ENCODE measurements at places on chromosomes 4 and X.

GRCh38 chr4:139550724-139551429 lies 5.1 kb downstream of the SETD7 start:
- no peak for DNase-seq

GRCh38 chr4:186701273-186701672 lies 22.4 kb downstream of the FAT1 start:
- DNase-seq: no peak

GRCh38 chr4:144223661-144224060 lies 83.1 kb upstream of the GYPA start:
- no peak for DNase-seq

GRCh38 chr4:31657859-31658570 lies 937.8 kb downstream of the PCDH7 start:
- DNase-seq: no peak

- no peak for DNase-seq
Observed at GRCh38 chr4:38133711-38134480, 173.7 kb downstream of the PTTG2 start.

DNA sequence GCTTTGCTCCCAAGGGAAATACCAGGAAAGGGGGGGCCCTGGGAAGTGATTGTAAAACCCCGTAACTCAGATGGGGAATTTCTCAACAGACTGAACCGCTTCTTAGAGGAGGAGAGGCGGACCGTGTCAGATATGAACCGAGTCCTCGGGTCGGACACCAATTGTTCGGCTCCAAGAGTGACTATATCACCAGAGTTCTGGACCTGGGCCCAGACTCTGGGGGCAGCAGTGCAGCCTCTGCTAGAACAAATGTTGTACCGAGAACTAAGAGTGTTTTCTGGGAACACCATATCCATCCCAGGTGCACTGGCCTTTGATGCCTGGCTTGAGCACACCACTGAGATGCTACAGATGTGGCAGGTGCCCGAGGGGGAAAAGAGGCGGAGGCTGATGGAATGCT lies 1.0 kb downstream of the PNMA3 start:
- no peak for DNase-seq

GRCh38 chr4:26323821-26324220 lies 3.0 kb downstream of the RBPJ start:
- no peak for DNase-seq

DNA sequence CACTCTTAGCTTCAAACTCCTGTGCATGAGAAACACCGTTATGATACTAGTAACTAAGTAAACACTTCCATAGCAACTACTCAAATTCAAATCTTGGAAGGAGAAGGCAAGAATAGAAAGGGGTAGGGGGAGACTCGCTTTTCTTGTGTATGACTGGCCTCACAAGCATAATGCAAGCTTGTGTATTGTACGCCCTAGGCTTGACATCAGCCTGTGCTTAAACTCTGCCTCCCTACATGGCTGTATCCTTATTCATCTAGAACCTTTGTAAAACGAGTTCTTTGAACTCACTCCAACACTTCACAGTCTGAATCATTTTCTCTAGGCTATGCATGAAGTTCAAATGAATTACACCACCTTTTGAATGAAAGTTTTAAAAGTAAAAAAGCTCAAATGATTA lies 1071.2 kb upstream of the ADGRL3 start:
- no peak for DNase-seq

- DNase-seq: no peak
Observed at GRCh38 chr4:145083891-145084605, 13.9 kb downstream of the ANAPC10 start.

- no peak for DNase-seq
Observed at GRCh38 chr4:8617486-8618040, 25.0 kb downstream of the CPZ start.

DNA sequence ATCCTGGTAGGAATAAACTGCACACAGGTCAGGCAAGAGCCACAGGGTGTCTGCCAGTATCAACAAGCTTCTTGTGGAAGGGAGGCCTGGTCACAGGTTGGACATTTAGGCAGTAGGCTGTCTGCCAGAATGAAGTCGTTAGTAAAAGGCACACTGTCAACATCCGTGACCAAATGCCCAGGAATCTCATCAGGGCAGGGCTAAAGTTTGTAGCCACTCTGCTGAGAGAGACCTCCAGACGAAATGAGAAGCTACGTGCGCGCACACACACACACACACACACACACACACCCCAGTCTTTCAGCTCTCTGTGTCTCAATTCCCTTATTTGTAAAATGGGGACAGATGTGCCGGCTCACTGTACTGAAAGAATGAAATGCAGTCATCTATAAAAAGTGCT lies 408.7 kb upstream of the ZFP42 start:
- DNase-seq: no peak

- no peak for DNase-seq
Observed at GRCh38 chr4:2125831-2126230, 66.7 kb downstream of the NAT8L start.

DNA sequence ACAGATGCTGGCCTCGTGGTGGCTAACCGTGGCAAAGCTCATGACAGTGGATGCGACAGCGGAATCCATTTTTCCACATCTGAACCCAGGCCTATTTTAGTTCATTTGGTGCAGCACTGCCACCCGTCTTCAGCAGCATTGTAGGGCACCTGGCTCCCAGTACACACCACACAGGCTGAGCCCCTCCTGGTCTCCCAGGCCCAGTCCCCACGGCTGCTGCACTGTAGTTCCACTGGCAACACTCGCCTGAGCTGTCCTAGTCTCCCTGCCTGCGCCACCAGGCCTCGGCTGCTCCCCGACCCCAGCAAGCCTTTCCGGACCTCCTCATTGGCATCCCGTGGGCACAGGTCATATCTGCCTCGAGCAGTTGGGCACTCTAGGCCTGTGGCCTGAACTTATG lies 76.2 kb downstream of the MTMR1 start:
- no peak for DNase-seq

- no peak for DNase-seq
Observed at GRCh38 chr4:99275050-99275449, 15.7 kb downstream of the ADH1A start.

GRCh38 chrX:106932492-106932923 lies 12.3 kb downstream of the CLDN2 start:
- DNase-seq: no peak

- DNase-seq: peak; percentile 6
Observed at GRCh38 chrX:103215425-103215991, 600 bp downstream of the BEX4 start.

GRCh38 chr4:5378002-5378401 lies 326.7 kb downstream of the STK32B start:
- DNase-seq: no peak

DNA sequence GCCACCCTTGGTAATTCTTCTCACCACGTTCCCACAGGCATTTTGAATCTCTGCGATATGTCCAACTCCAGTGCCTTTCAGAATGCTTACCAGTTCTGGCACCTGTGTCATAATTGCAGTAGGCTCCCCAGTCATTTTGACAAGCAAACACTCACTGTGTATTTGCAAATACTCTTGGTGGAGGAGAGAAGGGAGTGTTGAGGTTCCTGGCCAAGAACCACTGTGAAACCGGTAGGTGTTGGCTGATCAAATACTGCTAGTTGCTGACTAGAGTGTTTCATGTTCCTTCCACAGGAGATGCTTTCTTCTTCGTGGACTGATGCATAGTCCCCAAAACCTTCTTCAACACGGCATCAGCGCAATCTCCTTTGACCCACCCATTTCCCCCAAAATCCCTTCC lies 16.0 kb upstream of the NLGN4X start:
- no peak for DNase-seq

- no peak for DNase-seq
Observed at GRCh38 chr4:172096786-172097185, 283.6 kb downstream of the GALNTL6 start.

DNA sequence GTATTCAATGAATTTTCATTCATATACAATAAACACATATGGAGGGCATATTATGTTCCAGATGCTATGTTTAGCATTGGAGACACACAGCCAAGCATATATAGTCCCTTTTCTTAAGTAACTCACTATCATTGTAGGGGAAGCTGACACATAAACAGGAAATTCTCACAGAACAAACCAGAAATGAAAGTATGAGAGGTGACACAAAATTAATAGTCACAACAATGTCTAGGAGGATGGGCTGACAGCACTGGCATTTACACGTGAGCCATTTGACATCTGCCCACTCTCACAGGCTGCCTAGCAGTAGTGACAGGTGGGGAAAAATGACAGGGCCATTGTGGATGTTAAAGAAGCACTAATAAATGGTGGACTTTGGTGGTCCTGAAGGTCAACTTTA lies 2.6 kb upstream of the CNOT6L start:
- DNase-seq: no peak

DNA sequence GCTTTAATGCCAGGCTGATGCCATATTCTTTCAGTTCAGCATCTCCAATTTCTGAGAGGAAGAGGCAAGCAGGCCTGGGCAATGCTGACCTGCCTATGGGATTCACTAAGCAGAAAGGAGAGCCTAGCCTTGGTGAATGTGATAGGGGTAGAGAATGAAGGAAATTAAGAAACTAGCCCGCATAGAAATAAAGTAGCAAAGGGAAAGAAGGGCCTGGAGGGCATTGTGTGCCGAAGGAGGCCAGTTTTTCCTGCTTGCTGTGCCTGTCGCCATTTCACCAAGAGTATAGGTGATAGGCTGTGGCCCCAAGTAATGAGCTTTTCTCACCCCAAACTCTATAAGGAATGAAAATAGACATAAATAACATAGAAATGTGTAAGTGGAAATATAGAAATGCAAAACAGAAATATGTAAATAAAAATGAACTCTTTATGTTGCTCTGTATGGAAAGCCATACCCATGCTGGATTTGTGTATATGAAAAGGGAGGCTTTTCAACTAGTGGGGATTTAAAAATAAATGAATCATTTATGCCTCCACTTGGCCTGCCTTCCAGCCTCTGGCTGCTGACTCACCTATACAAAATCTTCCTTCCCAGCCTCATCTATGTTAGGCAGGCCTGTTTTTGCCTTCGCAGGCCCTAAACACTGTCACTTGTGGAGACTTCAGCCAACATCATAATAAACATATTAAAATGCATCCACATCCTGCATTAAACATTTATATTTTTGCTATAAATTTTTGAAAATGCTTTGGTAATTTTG lies 5.1 kb upstream of the OCRL start:
- DNase-seq: no peak

- no peak for DNase-seq
Observed at GRCh38 chrX:45667666-45668065, 467.0 kb upstream of the DIPK2B start.

- no peak for DNase-seq
Observed at GRCh38 chr4:138938366-138938690, 77.3 kb upstream of the NOCT start.

DNA sequence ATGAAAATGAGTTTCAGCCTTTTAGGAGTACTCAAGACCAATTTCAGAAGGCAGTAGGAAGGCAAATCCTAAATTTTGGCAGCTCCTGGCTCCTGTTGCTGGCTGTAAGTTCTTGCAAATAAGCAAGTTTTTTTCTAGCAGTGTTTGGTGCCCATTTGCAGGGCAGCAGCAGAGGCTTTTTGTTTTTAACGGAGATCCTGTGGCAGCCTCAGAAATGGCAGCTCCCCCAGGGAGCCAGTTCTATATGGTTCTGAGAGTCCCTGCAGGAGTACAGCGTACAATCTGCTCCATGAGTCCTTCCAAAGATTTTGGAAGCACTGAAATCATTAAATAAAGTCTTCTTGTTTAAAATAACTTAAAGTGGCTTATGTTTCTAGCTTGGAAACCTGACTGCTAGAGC lies 171.9 kb downstream of the NDST4 start:
- no peak for DNase-seq

DNA sequence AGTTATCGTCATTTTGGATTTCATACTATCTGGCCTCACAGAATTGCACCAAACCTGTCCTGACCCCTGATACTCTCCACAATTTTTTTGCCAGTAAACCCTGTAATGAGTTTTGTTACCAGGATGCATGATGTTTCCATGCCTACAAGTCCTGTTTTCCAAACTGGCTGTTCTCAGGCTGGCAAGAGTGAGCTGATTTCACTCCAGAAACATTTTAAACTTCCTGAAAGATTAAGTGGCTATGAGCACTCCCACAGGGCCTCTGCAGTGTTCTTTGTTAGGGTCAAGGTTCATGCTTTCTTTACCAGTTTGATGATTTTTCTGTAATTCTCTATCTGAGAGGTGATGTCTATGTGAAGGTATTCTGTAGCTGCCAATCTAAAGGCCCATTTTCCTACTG lies 31.7 kb upstream of the PDLIM3 start:
- DNase-seq: no peak

GRCh38 chr4:80090090-80090489 lies 17.1 kb upstream of the ANTXR2 start:
- no peak for DNase-seq

- DNase-seq: no peak
Observed at GRCh38 chrX:153638436-153639176, 8.4 kb upstream of the DUSP9 start.

GRCh38 chrX:9873952-9874351 lies 87.7 kb downstream of the SHROOM2 start:
- DNase-seq: no peak

DNA sequence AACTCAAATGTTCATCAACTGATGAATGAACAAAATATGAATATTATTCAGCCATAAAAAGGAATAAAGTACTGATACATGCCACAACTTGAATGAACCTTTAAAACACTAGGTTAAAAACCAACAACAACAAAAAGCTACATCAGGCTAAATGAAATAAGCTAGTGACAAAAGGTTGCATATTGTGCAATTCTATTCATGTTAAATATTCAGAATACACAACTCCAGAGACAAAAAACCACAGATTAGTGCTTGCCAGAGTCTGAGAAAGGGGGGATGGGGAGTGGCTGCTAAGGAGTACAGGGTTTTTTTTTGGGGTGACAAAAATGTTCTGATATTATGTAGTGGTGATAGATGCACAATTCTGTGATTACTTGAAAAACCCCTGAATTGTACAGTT lies 58.5 kb downstream of the HAUS3 start:
- DNase-seq: no peak

- DNase-seq: no peak
Observed at GRCh38 chr4:146371812-146372211, 149.9 kb downstream of the SLC10A7 start.
